ENCODE measurements at places on chromosomes 13 and 19.

- DNase-seq: no peak
Observed at GRCh38 chr19:41866284-41866683, 6.2 kb downstream of the RPS19 start.

- no peak for DNase-seq
Observed at GRCh38 chr13:33872005-33872351, 54.0 kb downstream of the RFC3 start.

DNA sequence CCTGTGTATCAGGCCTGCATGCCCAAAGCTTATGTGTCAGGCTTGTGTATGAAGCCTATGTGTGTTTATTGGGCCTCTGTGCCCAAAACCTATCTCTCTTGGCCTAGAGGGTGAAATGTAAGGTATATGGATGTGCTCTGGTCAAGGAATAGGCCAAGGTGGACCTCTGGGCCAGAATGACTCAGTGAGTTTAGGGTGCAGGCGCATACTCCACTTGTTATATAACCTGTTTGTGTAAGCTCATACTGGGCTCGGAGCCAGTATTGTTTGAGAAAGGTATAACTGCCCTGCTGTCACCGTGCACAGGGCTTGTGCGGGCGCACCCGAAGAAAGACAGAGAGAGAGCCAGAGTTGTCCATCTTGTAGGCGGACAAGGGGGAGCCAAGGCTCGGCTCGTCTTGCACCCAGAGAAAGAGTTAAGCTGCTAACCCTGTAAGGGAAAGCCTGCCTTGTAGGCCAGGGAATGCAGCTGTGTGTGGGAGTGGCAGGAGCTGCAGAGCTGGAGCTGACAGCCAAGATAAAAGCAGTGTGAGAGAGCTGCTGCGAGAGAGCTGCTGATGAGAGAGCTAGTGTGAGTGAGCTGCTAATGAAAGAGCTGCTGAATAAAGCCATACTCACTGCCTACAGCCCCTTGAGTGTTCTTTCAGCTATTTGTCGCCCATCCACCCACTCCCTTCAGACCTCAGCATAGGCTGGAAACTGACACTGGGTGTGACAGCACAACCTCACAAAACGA lies 43.4 kb upstream of the N4BP2L1 start:
- no peak for DNase-seq

DNA sequence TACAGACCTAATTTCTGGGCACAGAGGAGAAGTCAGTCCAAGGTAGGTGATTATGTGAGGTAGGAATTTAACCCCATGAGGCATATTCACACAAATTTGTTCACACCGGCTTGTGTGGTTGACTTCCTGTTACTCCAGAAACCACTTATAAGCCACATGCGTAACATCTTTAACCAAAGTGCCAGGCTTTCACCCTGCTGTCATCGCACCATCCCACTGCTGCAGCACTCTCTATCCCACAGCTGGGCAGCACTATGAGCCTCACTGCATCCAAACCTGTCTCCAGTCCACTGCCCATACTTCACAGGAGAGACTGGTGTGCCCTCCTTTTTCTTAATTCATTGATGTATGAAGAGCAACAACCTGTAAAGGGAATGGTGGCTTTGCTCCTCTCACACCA lies 128.2 kb upstream of the ARGLU1 start:
- no peak for DNase-seq

DNA sequence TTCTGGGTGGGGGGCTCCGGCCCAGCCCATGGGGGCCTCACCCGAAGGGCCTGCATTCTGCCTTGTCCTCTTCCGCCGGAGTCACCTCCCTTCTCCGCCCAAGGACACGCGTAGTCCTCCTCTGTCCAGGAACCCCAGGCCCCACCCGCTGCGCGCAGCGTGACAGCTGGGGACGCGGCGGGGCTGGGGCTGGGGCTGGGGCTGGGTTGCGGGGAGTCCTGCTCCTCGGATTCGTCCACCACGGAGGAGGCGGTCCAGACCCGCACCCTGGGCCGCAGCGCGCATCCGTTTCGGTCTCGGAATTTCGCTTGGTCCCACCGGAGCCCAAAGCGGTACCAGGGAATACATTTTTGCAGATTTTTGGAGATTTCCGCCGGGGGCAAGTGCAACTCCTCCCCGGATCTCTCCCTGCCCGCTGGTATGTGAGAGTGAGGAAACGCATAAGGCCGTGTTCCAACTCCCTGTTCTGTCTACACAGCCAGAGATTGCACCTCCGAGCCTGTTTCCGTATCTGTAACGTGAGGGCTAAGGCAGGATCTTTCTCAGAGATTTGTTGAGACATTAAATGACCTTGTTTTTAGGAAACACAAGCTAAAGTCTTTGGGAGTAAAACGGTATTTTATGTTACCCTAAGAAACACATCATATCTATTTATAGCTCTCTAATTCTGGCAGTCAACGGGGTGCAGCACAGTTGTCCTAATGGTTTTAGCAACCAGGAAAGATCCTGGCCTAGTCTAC lies at the start of gene COX7A1:
Gene COX7A1 (minus strand): TSS at position 96 of the 740 bp plus-strand sequence. CDS start 40 bp downstream, at position 56.
- no peak for DNase-seq
